WERI-Rb-1 (cell line): ENCODE measurements at places on chromosomes 1 and 21.

DNA sequence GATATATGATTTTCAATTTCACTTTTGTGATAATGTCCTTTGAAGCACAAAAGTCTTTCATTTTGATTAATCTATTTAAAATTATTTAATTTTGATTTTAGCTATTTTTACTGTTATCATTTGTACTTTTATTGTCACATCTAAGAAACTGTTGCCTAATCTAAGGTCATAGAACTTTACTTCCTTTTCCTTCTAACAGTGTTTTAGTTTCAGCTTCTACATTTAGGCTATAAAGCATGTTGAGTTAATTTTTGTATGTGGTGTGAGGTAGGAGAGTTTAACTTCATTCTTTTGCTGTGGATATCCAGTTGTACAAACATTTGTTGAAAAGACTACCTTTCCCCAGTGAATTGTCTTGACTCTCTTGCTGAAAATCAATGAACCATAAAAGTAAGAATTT, 204.5 kb downstream of the TM2D1 start:
- DNase-seq, result no peak

GRCh38 chr1:119372503-119373086, 4.0 kb downstream of the HAO2 start:
- DNase-seq, result peak; percentile 52

DNA sequence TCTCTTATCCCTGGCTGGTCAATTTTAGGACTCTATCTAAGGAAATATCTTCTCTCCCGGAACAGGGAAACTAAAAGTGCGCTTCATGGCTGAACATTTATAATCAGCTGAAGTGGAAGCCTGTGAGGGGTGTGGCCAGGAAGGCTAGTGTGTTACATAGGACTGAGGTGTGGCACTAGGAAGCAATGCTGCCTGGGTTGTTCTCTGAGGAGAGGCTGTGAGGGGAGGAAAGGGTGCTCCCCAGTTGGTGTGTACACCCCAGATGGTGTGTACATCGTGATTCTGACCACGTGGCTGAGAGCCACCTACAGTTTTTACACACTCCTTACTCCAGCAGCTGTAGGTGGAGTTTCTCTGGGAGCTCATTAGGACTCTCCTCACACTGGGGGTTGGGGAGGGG, 16.3 kb downstream of the NTPCR start:
- DNase-seq, result peak; percentile 86

GRCh38 chr21:37232274-37233018, 34.7 kb downstream of the VPS26C start:
- DNase-seq, result no peak

DNA sequence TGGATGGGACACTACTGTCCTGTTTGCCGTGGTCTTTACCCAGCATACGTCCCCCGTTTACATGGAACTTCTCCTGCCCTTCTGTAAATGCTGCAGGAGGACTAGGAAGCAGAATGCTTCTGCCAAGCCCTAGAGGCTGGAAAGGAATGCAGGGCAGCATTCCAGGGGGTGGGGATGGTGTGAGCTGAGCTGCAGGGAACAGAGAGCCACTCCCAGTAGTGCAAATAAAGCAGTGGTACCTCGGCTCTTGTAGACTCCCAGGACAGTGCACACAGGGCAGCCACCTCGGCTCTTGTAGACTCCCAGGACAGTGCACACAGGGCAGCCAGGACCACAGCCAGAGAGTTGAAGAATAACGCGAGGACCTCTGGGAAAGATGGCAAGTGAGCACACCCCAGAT, 35.4 kb downstream of the PTPRU start:
- peak; percentile 1 for DNase-seq

- peak; percentile 61 for DNase-seq
These were observed 18.7 kb downstream of the TMEM53 start for GRCh38 chr1:44655609-44656008.

DNA sequence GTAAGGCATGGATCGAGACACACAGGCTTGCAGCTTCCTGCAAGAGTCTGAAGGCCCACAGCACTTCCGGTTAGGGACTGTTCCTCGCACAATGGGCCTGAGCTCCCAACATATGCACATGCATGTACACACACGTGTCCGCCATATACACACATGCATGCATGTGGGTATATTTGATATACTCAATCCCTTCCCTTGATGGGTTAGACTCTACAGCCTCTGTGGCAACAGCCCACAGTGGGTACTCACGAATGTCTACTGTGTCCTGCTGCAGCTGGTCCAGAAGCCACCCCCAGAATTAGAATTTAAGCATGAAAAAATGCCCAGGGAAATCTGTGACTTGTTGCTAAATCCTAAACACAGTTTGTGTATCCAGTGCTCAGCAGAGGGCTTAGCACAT, 9.9 kb downstream of the F3 start:
- no peak for DNase-seq

DNA sequence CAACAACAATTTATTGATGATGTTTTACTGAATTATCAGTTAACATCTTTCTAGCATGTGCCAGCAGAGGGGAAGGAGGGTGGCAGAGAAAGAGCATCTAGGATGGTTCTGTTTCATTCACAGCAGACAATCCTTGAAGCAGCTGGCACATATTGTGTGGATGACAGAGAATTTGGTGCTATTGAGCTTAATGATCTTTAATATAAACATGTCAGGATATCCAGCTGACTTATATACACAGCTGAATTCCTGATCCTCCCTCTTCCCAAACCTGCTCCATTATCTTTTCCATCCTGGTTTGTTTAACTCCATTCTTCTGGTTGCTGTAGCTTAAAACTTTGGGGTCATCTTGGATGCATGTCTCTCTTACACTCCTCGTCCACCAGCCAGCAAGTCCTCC, 218.6 kb downstream of the CACNA1E start:
- no peak for DNase-seq

DNA sequence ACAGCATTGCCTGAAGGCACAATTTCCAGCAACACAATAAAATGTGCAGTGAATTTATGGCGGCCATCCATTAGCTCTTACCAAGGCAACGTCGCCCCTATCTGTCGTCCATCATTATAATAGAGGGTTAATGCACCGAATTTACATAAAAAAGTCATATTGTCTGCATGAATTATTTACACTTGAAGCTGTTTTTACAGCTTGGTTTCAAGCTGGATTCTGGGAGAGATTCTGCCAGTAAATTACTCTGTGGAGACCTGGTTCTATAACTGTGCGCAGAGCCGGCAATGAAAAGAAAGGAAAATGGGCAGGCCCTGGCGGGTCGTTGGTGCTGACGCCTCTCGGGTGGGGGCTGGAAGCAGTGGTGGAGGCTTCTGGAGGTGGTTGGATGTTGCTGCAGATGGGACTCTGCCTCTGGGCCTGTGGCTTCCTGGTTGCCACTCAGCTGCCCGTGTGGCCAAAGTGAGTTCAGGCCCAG, 48.9 kb upstream of the POU3F1 start:
- DNase-seq, result no peak

GRCh38 chr1:3656450-3657095, 4.3 kb downstream of the TP73 start:
- DNase-seq, result no peak

DNA sequence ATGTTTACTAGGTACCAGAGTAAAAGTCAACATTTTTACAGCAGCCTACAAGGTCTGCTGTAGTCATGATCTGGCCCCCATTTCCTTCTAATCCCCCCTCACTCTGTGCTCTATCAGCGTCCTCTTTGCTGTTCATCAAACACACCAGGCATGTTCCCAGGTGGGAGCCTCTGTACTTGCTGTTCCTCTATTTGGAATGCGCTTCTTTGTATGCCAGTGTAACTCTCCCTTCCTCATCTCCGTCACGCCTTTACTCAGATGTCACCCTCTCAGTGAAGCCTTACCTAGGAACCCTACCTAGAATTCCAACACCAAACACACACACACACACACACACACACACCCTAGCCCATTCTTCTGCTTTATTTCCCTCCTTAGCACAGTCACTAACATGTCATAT, 21.0 kb downstream of the TP53BP2 start:
- no peak for DNase-seq

- no peak for DNase-seq
These were observed 2.7 kb upstream of the LHX9 start for GRCh38 chr1:197914510-197914909.

- no peak for DNase-seq
These were observed 109.7 kb upstream of the HP1BP3 start for GRCh38 chr1:20896826-20897225.
